Sigmoid colon (tissue), 7 donors: ENCODE measurements at places on chromosomes 6 and 20.

GRCh38 chr6:9437836-9438235, 977.0 kb downstream of the TFAP2A start:
- DNase-seq = no peak

- DNase-seq = no peak
Observed at GRCh38 chr6:111485342-111485741, 2.3 kb upstream of the REV3L start.

DNA sequence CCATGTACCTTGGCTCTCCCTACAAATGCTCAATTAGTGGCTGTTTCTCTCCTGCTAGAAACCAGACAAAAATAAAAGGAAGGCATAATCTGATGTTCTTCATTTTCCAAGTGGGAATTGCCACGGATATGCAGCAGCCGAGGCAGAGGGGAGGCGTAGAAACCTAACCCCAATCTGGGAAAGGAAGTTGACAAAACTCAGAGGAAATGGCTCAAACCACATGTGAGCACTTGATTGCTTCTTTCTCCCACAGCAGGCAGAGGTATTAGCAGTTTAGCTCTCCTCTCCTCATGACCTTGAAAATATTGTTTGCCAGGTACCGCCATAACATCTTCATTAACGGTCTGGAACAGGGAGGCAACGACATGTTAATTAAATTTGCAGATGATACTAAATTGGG, 3.8 kb upstream of the MLN start:
- DNase-seq = no peak

- peak; percentile 79 for DNase-seq
Observed at GRCh38 chr20:2451939-2452732, 18.5 kb downstream of the SNRPB start.

DNA sequence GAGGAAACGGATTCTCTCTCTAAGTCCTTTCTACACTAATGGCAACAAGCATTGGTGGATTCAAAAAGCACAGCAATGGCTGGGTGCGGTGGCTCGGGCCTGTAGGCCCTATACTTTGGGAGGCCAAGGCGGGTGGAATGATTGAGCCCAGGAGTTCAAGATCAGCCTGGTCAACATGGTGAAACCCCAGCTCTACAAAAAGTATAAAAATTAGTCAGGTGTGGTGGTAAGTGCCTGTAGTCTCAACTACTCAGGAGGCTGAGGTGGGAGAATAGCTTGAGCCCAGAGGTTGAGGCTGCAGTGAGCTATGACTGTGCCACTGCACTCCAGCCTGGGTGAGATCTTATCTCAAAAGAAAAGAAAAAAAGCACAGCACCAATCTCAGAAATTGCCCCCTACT, 19.3 kb downstream of the PAQR8 start:
- no peak for DNase-seq

- peak; percentile 54 for DNase-seq
Observed at GRCh38 chr6:39840781-39841180, 48.6 kb downstream of the DAAM2 start.

GRCh38 chr6:107070686-107071085, 42.7 kb downstream of the MTRES1 start:
- no peak for DNase-seq

GRCh38 chr6:91523511-91523910, 936.6 kb upstream of the MAP3K7 start:
- no peak for DNase-seq

- no peak for DNase-seq
Observed at GRCh38 chr20:45138561-45139300, 14.5 kb upstream of the WFDC12 start.

- no peak for DNase-seq
Observed at GRCh38 chr6:69090132-69090531, 455.1 kb downstream of the ADGRB3 start.
